ENCODE measurements at places on chromosomes 5 and 9.

DNA sequence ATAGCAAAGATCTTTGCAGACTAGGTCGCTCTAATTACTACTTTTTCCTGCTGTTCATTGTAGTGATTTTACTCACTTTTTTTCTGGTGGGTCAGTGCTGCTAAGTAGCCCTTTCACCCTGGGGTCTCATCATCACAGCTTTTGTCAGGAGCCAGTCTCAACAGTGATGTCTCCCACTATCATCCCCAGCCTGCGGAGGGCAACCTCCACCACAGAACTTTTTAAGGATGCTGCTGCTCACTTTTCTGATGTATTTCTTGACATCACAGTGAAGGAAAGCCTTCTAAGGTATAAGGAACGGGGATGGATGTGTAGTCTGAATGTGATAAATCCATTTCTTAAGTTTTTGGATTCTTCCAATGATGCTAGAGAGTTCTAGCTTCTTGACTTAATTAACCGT is 242.5 kb upstream of the RIOK2 start:
- no peak for DNase-seq

DNA sequence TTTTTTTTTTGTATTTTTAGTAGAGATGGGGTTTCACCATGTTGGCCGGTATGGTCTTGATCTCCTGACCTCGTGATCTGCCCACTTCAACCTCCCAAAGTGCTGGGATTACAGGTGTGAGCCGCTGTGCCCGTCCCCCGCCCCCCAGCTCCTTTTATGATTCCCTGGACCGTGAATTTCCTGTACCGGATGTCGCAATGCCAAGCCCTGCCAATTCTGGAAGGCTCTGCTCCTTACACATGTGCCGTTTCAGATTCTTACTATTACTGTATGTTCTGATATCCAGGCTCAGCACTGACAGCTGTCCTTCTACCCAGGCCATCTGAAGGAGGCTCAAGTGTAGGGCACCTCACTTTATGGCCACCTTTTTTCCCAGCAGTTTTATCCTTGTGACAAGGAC is 100.1 kb downstream of the PLCXD3 start:
- DNase-seq = no peak

DNA sequence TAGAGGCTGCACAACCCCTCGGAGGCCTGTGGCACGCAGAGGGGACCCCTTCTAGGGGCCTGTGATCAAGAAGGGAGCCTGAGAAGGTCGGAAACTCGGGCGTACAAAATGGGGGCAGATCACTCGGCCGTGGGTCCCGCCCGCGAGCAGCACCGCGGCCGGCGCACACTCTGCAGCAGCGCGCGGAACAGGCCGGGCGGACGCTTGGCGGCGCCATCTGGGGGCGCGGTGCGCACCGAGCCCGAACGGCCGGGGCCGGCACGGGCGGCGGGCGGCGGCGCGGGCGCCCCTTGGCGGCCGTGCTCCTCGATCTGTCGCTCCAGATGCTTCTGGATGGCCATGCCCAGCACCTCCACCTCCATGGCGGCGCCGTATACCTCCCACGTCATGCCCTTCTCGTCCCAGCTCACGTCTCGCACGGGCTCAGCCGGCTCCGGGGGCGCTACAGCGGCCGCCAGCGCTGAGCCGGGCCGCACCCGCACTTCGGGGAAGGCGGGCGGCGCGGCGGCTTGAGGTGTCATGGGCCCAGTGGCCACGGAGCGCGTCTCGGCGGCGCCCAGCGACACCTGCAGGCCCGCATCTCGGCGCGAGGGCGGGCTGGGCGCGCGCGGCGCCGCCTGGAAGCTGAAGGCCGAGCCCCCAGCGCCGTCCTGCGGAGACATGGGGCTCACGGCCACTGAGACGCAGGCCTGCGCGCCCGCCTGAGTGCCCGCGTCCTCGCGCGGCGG is 13.1 kb downstream of the GPRIN1 start:
- peak; percentile 59 for DNase-seq

DNA sequence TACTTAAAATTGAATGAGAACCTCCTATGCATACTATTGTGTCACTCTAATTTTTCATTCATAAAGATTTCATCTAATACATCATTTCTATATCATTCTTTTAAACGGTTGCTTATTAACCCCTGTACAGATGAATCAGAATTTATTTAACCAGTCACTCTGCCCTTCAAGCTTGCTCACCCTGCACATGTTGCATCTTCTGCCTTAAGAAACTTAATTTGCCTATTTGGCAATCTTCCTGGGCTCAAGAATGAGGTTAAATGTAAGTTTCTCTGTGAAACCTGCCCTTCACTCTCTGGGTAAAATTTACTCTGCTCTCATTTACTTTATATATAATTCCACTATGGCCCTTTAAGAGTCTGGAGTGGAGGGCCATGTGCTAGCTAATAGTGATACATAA is 434.7 kb upstream of the ZNF608 start:
- DNase-seq = no peak

- no peak for DNase-seq
These were observed 46.8 kb downstream of the ITGA2 start for GRCh38 chr5:53035868-53036381.

DNA sequence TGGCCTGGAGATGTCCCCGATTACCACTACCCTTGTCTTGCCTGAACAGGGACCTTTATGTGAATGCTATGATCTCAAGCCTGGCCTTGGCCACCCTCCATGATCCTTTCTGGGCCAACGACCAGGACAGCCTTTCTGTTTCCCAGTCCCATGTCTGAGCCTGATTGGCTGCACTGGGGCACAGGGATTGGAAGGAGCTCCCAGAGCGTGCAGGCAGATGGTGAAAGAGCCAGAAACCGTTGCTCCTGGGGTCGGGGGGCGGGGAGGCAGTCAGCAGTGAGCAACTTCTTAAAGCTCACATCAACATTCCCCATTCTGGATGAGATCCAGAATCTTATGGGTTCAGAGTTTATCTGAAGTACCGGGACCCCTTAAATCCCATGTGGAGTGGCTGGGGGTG is 84.4 kb downstream of the INSYN2B start:
- DNase-seq = no peak

GRCh38 chr9:136648751-136649150 is 14.0 kb upstream of the EGFL7 start:
- no peak for DNase-seq

DNA sequence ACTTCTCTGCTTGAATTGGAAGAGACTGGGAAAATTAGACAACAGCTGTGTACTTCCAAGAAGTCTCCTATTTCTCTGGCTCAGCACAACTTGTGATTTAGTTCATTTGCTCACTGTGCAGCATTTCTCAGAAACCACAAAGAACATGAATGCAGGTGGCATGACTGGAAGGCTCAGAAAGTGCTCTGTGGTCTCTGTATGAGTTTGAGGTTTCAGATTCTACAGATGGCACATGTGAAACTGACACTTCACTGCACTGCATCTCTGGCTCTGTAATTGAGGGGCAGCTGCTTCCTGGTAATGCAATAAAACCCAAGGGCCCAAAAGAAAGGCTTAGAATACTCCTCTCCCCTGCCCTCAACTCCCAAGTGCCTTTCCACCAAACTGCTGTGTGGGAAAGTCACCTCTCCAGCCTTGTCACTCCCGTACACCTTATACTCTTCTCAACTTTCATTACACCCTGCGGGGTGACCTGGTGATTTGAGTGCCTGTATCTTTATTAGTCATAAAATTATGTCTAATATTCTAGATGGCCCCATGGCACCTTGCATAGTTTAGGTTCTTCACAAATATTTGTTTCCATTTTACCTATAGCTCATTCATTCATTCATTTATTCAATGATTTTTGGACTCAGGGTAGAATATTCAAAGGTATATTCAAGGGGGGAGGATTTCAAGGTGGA is 82.5 kb downstream of the ESM1 start:
- no peak for DNase-seq

GRCh38 chr9:136539427-136540421 is 6.1 kb downstream of the NOTCH1 start:
- peak; percentile 80 for DNase-seq

DNA sequence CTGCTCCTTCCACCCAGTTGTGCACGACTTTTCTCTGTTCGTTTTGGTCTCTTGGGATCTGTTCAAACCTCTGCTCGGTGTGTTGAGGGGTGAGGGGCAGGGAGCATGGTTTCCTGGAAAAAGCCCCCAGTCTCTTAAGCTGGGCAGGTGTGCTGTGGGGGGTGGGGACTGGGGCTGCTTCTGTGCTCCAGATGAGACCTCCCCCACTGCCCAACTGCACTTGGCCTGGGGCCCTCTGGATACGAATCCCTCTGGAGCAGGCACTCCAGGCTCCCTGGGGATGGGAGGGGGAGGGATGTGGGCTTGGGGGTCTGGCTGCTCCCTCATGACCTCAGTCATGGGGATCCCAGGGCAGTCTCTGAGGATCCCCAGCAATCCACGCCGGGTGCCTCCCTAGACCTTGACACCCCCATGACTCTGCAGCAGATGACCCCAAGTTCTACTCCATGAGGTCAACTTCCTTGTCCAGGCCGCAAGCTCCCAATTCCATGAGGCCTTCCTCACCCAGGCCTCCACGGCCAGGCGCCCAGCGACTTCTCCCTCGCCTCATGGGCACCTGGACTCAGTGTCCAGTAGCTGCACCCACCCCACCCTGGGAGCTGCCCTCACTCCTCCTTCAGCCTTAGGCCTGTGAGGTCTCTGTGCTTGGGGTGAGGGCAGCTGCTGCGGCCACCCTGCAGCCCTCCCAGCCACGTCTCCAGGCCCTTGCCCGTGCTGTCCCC is 5.9 kb upstream of the AHRR start:
- DNase-seq = no peak

DNA sequence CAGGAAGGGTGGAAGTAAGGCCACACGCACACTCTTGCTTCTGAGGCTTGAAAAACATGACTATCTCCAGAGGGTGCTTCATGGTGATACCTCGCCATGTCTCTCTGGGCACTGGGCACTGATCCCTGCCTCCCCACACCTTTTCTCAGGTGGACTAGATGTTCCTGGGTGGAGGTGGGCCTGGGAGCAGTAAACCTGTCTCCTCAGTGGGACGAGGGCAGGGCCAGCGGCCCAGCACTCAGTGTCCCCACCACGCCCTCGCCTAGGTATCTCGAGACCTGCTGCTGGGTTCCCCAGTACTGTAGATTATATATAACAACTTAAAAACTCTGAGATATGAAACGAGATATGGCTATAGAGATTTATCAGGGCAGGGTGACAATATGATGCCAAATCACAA is 5.6 kb downstream of the IFNA13 start:
- no peak for DNase-seq

DNA sequence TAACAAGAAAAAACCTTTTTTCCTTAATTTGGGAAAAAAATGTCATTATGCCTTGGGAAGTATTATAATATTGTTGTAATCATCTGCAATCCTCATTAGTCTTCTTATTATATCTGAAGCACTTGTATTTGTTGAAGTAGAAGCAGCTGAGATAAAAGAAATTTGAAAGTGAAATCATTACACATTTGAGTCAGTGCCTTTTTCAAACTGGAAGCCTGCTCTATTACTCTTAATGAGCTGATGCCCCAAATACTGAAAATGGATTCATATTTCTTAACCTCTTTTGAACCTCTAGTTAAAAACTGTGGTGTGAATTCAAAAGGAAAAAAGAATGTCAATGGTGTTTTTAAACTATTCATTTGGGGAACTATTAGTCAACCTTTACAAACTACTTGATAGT is 1027.7 kb downstream of the NR2F1-AS1 start:
- DNase-seq = no peak

GRCh38 chr9:134585746-134586706 is 55.6 kb upstream of the COL5A1 start:
- no peak for DNase-seq

DNA sequence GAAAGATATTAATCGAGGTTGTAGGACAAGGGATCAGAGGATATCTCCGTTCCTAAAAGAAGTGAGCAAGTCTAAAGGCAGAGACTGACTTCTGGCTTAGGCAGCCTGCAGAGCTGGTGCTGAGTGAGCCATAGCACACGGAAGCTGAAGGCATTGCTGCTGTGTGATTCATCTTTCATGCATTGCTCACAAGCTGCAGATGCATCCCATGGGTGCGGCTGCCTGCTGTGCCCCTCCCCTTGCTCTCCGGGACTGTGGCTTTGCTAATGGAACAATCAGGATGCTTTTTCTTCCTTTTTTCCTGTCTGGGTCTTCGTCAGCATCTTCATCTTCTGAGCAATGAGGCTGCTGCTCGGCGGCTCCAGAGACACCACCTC is 341.4 kb downstream of the DIRAS2 start:
- DNase-seq = no peak

DNA sequence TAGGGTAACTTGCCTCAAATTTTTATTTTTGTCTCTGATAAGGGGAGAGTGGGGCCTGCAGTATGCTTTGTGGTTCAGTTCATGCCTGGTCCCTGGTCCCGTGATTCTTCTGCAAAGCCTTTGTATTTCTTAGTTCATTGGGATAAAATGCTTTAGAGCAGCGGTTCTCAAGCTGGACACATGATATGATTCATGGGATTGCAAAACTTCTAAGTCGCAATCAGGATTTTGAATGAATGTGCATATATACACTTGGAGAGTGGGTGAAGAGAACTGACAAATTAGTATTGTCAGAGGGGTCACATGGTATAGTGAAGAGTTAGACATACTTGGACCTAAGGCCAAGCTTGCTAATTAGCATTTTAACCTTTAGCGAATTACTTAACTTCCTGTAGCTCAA is 265.4 kb upstream of the KLF9 start:
- no peak for DNase-seq

DNA sequence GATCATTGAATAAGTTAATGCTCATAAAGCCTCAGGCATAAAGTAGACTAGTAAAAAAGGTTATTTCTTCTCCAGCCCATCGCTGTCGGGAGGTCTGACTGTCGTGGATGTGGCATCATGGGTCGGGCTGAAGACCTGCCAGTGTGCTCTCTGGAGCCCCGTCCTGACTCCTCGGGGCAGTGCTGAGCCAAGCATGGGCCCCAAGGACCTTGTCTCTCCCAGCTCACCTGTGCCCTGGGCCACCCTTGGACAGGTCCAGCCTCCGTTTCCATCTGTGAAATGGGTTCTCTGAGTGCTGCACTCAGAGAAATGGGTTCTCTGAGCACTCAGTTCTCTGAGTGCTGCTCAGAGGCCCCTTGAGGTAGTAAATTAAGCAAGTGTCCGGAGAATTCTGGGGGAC is 269.0 kb downstream of the GADD45G start:
- no peak for DNase-seq

DNA sequence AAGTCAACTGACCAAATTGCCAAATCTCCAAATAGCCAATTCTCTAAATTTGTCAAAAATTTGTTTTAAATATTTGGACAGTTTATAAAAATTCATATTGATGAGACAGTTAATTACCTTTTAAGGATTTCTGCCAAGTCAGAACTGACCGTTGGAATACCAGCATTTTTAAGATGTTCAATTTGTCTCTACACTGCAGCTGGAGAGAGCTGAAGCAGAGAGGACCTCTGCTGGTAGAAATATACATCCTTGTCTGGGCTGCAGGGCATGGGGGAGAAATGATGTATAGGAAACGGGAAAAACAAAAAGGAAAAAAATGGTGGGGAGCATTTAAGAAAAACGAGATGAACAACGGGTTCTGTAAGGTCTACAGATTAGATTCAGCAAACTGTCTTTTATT is 16.8 kb downstream of the NR6A1 start:
- no peak for DNase-seq

- DNase-seq = no peak
These were observed 82.8 kb upstream of the TLX3 start for GRCh38 chr5:171226096-171226754.
